ENCODE measurements at places on chromosomes 1 and 21.

DNA sequence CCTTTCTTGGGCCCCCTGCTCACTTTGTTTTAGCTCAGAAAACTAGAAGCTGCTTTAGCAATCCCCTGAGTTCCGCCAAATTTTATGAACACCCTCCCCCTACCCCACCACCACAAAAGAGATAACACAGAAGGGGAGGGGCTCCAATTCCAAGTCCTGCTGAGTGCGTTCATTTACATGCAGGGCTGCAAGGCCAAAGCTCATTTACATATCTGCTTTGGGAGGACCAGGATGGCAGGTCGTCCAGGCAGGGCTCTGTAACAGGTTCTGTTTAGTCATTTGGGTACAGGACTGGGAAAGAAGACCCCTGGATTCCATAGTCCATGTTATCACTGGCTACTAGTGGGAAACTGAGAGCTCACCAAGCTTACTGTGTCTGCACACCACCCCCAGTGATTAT lies 35.9 kb upstream of the KIF21B start:
- no peak for DNase-seq

DNA sequence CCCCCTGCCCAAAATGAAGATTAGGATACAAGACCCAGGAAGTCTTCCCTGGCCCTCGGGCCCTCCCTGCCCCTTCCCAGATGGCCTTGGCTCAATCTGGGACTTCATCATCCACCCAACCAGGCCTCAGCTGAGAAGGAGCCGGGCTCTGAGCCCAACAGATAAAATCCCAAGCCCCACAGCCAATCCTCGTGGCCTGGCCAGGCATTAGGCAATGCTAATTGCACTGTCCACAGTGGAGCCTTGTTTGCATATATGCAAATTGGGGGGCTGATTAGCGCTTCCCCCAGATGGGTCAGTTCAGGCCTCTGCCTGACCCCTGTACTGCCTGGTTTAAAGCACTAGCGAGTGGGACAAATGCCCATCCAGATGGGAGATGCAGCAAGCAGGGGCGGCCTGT lies 34.9 kb downstream of the IGSF21 start:
- no peak for DNase-seq

DNA sequence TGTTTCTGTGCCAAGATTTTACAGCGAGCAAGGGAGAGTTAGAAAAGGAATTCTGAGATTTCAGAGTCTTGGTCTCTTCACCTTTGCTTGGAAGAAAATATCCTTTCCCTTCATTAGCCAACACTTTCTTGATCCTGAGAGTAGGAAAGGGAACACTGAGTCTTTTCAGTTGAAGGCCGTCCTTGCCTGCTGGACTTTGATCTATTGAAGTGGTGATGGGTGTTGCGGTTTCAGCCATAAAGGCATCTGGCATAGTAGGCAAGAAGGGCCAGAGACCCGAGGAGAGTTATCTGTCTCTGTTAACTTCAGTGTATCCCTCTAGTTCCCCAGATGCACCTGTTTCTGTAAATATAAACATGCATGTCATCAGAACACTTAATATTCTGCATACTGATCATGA lies 9.7 kb downstream of the SELE start:
- DNase-seq = no peak

- DNase-seq = no peak
Measured at GRCh38 chr1:201655243-201655642, 116.3 kb downstream of the NAV1 start.

GRCh38 chr21:36910581-36911307 lies 55.7 kb downstream of the HLCS start:
- no peak for DNase-seq

- no peak for DNase-seq
Measured at GRCh38 chr1:235298758-235299157, 29.2 kb downstream of the ARID4B start.

DNA sequence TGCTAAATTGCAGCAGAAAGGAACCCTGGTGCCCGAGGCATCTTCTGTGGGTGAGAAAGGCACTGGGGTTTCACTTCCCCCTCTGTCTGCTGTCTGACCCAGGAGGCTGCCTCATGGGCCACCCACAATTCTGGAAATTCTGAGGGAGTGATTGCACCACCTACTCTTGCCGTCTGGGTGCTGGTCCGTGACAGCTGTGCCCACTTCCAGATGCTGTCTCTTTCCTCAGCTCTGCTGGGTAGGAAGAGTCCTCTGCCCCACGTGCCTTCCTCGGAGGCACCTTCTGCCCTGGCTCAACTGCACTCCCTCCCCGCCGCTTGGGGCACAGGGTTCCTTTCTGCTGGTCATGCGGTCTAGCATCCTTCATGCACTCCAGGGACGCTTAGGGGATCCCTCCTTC lies 96.3 kb downstream of the ARHGEF10L start:
- DNase-seq = peak; percentile 78

- DNase-seq = no peak
Measured at GRCh38 chr1:168303716-168304540, 23.3 kb downstream of the TBX19 start.

- DNase-seq = no peak
Measured at GRCh38 chr1:6509919-6510291, 18.4 kb upstream of the PLEKHG5 start.
